Natural killer cell treated with Interleukin-12 subunit alpha and Interleukin-12 subunit beta and Interleukin-15 and Interleukin-18, amount 100 ng/mL, for 72 hours (primary cell): ENCODE measurements at places on chromosomes 13 and 19.

- no peak for DNase-seq
These were observed 143.6 kb upstream of the SLITRK1 start for GRCh38 chr13:84025824-84026223.

- no peak for DNase-seq
These were observed 13.9 kb downstream of the SLC46A3 start for GRCh38 chr13:28704919-28705318.

DNA sequence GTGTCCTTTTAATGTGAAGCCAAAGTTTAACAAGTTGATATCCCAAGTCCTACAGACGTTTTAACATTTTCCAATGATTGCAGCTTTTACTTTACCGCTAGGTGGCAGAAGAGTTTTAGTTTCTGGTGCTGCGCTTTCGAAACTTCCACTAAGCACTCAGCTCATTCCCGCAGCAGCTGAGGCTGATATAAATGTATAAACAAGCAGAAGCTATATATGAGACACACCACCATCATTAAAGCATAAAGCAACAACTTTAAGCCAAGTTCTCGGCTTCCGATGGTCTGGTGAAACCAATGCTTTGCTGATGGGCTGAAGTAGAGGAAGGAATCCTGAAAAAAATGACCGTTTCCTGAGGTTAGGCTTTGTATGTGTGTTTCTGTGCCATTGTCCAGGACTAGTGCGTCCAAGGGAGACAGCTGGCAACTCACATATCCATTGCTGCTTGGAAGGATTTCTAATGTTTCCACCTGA, 753.9 kb downstream of the OLFM4 start:
- DNase-seq: no peak

DNA sequence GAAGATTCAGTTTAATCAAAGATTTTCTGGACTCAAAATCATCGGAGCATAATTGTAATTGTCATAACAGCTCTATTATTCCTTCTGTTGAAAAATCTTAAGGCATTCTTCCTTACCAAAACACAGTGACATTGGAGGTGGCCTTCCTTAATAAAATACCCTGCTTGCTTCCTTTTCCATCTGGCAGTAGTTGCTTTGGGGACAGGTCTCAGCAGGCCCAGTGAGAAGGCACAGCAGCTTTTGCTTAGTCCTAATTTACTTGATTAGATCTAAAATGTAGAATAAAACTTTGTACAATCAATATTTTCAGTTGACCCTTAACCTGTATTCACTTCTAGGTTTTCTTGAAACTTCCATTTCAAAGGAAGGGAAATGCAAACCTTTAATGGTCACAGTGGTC, 471.6 kb downstream of the PCDH20 start:
- no peak for DNase-seq

- DNase-seq: no peak
These were observed 1.7 kb downstream of the TBXA2R start for GRCh38 chr19:3604987-3605343.

DNA sequence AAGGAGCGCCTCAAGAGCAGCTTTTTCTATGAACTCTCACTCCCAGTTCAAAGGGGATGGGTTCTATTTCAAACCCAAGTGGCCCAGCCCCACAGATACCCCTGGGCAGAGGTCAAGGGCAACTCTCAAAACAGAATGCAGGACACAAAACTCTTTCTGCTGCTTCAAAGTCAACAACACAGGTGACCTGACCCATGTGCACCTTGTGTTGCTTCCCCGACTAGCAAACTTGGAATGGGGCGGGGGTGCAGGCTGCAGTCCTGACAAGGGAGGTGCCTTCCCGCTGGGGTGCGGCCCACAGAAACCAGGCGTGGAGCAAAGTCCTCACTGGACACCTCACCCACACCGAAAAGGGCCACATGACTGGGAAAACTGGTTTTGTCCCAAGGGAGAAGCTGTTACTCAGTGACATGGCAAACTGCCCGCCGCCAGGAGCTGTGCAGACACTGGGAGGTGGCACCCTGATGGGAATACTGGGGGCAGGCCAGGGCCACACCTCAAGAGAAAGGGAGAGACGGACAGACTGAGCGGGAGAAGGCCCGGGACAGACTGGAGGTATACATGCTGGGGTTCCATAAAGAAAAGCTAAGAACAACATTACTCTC, 17.4 kb downstream of the ZC3H4 start:
- no peak for DNase-seq

DNA sequence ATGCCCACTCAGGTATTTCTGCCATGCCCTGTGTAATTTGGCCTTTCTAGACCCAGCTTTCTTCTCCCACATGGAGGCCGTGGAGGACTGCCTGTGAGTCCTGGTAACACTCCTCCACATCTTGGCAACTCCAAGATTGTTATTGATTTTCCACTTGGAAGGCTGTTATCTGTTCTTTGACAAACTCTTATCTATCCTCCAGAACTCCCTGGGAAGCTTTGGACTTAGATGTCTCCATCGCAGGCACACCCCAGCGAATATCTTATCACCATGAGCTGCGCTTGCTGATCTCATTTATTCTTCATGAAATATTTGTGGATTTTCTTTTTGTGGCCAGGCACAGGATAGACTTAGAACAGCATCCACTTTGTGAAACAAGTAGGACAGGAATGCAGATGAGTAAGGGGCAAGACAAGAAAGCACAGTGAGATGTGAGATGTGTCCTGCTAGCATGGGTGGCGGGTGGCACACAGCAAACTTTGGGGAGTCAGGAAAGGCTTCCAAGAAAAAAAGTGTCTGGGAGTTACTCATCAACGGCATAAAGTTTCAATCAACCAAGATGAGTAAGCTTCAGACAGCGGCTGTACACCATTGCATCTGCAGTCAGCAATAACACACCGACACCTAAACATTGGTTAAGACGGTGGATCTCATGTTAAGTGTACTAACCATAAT, 84.5 kb upstream of the IRS2 start:
- no peak for DNase-seq

DNA sequence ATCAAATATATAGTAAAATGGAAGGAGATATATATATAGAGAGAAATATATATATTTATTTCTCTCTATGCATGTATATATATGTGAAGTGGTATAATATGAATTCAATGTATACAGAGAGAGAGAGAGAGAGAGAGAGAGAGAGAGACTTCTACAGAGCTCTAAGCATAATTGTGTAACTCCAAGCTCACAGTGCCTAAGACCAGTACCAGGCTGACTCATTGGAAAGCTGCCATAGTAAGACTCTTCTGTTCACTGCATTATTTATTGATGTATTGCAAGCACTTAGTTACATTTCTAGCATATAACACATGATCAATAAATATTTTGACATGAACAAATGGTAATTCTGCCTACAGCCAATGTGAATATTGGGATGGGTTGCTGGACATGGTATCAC, 1734.7 kb downstream of the SLITRK1 start:
- DNase-seq: no peak

GRCh38 chr19:55153652-55154264, 3.8 kb downstream of the TNNI3 start:
- no peak for DNase-seq

DNA sequence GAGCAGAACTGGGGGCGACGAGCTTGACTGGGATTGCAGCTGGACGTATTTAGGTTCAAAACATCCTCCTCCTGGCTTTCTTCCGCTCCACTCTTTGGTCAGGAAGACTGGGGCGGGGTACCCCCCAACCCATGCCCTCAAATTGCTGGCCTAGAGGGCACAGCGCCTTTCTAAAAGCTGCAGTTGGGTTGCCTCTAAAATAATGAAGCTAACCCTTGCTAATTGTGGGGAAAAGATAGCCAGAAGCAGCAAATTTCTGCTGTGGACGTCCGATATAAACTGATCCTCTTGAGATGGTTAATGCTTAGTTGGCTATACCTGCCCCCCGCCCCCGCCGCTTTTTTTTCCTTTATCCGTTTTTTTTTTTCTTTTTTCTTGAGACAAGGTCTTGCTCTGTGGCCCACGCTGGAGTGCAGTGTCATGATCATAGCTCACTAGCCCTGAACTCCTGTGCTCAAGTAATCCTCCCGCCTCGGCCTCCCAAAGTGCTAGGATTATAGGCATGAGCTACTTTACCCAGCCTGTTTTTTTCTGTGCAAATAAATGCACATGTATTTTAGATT, 754 bp upstream of the CHERP start:
- DNase-seq: no peak

GRCh38 chr13:82506805-82507414, 1375.4 kb downstream of the SLITRK1 start:
- DNase-seq: no peak

DNA sequence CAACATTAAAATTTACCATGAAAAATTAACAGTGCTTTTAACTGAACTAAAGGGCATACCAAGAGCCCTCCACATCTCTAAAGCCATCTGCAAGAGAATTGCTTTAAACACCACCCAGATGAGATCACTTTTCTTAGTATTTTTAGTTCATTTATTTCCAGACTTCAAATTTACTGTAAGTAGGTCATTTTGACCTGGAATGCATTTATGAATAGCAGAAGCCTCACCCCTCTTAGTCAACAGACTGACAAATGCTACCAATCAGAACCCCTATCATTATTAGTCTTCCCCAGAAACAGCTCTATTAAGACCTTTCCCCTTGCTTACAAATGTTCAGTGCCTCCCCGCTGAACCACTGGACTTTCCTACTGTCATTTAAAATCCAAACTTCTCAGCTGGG, 27.3 kb downstream of the RUBCNL start:
- no peak for DNase-seq

DNA sequence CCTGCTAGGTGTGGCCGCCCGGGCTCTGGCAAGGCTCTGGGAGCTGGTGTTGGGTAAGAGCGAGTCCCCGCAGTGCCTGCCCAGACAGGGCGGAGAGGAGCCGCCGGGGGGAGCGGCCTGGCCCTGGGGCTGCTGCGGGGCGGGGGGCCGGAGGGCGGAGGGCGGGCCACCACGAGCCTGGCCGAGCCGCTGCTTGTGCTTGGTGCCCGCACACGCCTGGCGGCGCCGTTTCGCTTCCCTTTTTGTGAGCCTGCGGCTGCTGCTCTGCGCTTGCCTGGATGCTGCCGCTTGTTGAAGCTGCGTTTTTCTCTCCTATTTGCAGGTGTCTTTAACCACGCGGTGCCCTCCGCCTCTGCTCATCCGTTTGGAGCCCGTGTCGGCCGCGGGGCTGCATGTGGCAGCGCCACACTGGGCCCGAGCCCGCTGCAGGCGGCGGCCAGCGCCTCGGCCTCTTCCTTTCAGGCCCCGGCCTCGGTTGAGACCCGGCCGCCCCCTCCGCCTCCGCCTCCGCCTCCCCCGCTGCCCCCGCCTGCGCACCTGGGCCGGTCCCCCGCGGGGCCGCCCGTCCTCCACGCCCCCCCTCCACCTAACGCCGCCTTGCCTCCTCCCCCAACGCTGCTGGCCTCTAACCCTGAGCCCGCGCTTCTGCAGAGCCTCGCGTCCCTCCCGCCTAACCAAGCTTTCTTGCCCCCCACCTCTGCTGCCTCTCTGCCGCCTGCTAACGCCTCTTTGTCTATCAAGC, 8.5 kb downstream of the PLEKHJ1 start:
- DNase-seq: no peak
